ENCODE measurements at places on chromosomes 3 and 15.

DNA sequence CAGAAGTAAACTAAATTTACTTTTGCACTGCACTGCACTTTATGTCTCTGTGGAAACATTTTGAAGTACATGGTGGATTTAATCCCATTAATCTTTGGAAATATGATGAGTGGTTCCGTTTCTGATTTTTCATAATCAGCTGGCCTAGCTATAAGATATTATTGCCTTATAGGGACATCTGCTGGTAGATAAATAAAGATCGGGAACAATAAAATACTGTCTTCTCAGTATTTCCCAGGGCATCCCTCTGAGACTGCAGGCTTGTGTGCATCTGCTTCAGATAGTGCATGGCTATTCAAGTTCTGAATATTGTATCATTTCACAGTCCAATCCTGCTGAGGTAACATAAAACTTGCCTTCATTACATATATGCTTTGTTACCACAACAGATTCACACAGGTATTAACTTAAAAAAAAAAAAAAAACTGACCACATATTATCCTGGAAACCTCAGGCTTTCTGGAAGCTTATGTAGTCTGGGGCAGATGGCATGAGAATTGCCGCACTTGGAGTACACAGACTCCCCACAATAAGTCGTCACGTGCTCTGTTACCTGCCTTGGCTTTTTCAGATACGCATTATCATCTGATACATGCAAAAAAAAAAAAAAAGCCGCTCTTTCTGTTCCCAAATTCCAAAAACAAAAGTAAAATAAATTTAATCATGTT is 330.8 kb upstream of the AGTR1 start:
- DNase-seq, result no peak

DNA sequence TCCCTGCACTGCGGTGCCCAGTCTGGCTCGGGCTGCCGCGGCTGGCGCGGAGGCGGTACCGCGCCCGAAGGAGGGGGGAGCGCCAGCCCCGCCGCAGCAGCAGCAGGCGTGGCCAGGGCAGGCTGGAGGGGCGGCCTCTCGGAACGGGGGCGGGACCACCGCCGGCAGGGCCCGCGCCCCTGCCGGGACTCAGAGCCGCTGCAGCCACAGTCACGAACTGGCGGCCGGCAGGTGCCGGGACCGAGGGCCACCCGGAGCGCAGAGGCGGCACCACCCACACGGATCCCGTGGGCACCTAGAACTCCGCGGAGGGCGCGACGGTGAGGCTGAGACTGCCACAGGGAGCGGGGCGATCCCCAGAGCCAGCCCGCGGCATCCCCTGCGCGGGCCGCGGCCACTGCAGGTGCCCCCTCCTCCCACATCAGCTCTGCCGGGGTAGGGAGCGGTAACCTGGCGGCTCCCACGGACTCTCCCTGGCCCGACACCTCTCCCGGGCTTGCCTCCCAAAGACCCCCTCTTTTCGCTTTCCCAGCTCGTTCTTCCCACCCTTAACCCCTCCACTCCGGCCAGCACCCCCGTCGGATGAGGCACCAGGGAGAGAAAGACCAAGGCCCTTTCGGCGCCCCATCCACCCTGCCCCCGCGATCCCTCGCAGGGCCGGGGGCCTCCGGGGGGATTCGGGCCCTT is at the start of gene VWA5B2:
Gene VWA5B2, plus strand, starts transcription at position 192 of the 687 bp plus-strand sequence. CDS start 944 bp downstream, outside the sequence.
- peak; percentile 39 for DNase-seq

DNA sequence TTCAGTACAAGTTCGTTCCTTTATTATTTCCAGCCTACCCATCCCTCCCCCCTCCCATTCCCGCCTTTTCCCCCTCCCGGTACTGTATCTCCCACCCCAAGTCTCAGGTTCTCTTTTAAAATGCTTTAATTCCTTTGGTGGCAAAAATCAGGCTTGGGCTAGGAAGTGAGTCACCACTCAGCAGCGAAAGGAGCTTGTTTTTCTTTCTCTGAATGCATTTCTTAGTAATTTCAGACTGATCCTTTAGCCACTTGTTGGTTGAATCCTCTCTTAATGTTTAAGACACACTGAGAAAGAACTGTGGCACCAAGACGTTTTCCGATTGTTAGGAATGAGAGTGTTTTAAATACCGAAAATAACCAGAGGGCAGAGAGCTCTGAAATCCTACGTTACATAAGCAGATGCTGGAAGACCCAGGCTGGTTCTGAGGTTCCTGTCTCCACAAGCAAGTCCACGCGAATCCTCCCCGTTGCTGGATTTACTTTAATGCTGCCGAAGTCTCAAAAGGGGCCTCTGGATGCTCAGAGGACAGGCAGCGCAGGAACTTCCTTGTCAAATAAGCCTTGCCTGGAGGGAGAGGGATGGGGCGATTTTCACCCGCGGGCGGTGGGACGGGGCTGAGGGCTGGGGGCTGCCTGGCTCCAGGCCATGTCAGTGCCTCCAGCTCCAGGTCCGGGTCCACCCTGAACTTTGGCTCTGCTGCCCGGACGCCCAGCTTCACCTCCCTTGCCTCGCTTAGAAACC is 854 bp upstream of the COL8A1 start:
- no peak for DNase-seq

GRCh38 chr3:13378155-13378554 is 42.0 kb downstream of the NUP210 start:
- DNase-seq, result no peak

GRCh38 chr3:185717121-185717520 is 107.7 kb downstream of the IGF2BP2 start:
- no peak for DNase-seq

DNA sequence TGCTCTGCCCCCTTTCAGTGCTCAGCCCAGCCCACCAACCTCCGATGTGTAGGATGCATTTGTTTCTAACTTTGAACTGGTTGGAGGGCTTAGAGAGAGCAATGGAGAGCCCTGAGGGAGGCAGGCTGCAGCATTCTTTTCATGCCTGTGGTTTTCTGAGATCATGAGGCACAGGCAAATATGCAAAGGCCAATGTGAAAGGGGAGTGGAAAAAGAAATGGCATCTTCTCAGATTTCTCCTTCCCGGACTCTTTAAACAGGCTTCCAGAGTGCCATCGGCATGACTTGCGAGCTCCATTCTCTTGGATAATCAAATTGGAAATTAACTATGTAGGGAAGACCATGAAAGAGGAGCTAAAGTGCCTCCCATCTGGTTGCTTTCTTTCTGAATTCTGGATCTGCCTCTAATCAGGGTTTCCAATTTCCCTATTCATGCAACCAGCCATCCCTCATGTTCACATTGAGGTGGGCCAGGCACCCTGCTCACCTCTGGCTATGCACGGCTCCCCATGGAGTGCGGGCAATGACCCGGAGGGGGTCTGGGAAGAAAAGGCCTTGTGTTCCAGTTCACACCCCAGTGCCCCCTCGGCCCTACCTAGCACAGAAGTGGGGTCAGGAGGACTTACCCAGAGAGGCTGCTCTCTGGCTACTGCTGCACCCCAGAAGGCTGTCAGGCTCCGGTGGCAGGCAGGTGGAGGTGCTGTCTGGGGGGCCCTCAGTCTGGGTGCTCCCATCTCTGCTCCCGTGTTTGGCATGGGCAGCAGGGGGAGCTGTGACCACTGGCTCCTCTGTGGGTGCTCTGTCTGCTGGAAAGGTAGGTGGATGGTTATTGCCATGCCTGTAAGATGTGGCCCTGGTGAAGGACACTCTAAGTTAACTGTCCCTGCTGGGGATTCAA is 16.1 kb downstream of the AMOTL2 start:
- no peak for DNase-seq

Data from activated T-cell treated with anti-CD3 and anti-CD28 coated beads for 4 hours (primary cell).